Stimulated activated CD4-positive, alpha-beta T cell treated with anti-CD3 and anti-CD28 coated beads, Interleukin-1b, Interleukin-23, amount 100 ng/mL, for 1 hour (primary cell): ENCODE measurements at places on chromosomes 5 and 9.

DNA sequence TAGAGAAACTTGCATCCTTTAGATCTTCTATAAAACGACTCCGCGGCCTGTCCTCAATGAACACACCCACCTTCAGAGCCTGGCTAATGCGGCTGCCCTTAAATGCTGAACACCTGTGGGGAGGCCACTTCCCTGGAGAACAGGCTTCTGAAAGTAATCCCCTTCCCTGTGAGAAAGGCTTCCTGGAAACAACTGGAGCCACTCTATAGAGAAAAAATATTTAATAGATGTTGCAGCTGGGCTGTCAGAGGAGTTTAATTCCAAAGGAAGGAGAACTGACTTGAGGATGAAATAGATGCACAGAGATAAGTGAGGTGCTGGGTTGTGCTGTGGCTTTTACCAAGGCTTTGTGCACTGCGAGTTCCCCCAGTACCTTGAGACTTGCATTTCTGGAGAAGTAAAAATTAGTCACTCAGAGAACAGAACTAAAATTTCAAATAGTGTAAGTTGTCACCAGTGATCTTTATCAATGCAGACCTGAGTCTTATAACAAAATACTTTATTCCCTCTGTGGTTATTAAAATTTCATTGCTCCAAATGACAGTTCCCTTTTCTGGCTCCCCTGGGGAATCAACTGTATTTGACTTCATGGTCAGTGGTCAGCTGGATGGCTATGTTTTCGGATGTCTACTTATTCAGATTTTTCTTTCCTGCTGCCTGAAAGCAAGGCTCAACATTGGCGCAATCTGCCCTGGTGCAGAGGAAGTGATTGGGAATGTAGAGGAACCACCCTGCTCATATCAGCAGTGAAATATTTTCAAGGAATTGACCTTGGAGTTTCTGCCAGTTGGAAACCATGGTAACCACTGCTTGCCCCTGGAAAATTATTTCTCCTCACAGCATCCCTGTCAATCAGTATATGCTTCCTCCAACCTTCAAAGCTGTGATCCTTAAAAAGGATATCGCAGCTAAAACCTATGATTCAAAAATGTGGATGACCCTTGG lies 238.8 kb downstream of the SMARCA2 start:
- no peak for DNase-seq

DNA sequence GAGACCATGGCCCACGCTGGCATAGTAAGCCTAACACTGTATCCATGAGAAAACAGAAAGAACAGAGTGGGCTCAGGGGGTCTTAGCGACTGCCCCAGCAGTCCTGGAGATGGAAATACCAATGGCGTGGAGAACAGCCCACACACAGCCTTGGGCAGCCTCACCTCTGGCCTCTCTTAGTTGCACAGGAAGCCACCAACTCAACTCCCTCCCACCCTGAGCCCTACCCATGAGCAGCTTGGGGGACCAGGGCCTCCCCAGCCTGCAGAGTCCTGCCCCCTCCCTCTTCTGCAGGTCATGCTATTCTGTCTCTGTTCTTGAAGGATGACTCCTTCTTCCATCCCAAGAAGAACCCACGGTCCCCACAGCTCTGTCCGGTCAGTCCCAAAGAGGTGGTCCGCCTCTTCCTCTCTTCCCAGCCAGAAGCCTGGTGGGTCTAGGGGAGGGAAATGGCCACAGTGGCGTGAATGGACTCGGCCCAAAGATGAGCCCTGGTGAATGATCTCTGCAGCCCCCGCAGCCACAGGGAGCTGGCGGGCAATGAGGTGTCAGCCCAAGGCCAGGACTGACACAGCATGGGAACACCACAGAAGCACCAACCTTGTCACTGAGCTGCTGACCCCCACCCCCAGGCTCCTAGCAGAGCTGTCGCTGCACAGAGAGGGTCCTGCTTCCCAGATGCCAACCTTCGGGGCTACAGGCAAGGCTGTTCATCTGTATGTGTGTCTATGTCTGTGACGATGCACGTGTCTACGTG lies 131.2 kb downstream of the ROR2 start:
- no peak for DNase-seq

DNA sequence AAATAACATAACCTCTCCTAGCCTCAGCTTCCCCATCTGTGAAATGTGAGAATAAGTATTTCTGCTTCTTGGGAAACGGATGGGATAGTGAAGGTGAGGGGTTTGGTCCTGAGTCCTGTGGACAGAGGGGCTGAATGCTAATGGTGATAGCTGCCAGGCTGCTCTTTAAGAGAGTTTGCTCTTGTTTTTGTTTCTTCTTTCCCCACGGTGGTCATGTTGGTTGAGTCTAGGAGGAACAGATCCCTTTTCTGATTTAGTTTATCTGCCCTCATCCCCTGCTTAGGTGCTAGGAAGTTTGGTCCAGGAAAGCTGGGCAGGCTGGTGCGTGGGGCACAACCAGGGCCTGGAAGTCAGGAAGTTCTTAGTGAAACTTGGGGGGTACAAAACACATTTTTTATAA lies 7.7 kb upstream of the PITX1 start:
- DNase-seq = no peak

DNA sequence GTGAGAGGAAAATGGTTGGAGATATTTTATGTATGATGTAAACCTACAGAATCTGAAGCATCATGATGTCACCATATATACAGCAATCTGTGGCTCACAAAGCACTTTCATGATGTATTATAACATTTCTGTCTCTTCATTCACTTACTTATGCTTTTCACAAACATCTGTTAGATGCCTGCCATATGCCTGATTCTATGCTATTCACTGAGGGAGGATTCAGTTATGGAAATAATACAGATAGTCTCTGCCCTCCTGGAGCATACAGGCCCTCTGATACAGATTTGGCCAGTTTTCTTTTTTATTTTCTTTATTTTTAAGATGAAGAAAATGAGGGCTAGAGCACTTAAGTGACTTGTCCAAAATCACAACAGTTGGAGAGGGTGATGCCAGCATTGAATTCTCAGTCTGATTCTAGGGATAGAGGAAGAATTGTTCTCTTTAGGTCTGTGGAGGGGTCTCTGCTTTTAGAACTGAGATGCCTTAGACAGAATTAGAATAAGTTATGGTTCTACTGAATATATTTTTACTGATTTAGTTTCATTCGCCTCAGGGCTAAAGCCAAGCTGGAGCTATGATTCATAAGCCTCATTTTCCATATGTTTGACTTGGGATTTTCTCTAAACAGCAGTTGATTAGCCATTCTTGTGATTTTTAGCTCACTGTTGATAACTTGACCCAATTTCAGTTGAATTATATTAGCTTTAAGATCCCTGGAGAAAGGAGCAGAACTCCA lies 636.4 kb downstream of the PRELID2 start:
- DNase-seq = no peak

DNA sequence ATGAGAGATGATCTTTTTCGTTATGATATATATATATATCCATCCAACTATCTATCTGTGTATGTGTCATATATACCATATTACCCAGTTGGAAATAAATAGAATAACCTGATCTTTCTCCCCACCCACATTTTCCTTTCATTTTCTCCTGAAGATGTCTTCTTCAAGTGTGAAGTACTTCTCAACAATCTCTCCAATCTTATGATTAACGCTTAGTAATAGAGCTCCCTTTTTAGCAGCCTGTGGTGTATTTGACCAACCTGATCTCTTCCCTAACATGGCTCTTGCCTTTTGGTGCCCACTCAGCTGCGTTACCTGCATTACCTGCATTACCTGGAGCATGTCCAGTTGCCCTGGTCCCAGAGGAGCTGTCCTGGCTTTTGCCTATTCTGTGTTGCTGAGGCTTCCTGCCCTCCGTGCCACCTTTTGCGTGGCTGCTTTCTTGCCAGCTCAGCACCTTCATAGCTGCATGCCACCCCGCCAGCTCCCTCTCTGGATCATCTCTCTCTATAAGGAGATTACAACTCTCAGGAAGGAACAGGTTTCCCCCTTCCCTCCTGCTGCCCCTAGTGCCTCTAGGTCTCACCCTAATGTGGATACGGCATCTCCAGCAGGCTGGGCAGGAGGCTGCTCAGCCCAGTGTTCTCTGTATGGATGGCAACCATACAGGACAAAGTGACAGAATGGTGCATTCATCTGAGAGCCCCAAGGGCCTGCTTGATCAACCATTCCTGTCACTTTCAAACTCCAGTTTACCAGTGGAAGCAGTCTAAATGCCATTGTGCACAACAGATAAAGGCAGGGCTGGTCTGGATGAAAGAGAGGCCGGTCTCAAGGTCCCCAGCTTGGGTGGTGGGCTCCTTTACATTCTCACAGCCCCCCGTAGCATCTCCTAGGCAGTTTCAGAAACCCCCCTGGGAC lies 126.7 kb downstream of the GADD45G start:
- DNase-seq = no peak

GRCh38 chr9:133349965-133350616 lies 2.1 kb downstream of the RPL7A start:
- no peak for DNase-seq

GRCh38 chr5:132265336-132266030 lies 8.0 kb downstream of the PDLIM4 start:
- no peak for DNase-seq

GRCh38 chr5:32170303-32171151 lies 3.6 kb downstream of the GOLPH3 start:
- no peak for DNase-seq

- peak; percentile 12 for DNase-seq
These were observed 112.5 kb downstream of the WDR41 start for GRCh38 chr5:77379558-77380061.

GRCh38 chr5:81965524-81965923 lies 6.3 kb upstream of the ATG10 start:
- DNase-seq = no peak

GRCh38 chr9:113631137-113631765 lies 167.7 kb downstream of the RGS3 start:
- DNase-seq = no peak

GRCh38 chr5:19855031-19855430 lies 133.0 kb downstream of the CDH18 start:
- no peak for DNase-seq

DNA sequence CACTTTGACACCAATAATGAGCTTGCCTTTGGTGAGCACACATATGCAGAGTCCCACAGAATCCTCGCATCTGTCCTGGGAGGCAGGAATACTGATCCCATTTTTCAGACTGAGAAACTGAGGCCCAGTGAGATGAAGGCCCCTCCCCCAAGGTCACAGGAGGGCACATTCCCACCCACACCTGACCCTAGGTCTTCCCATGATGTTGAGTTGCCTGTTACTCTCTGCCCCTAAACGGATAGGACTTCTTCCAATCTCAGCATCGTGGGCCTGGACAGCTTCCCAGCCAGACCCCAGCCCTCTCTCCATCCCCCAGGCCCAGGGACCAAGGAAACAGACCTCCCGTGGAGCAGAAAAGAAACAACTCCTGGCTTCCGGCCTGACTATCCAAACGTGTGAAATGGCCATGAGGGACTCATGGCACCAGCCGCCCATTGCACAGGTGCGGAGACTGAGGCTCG lies 877 bp downstream of the SH3GLB2 start:
- no peak for DNase-seq

- no peak for DNase-seq
These were observed 58.6 kb upstream of the CTXN3 start for GRCh38 chr5:127590156-127590722.

- DNase-seq = no peak
These were observed 1.4 kb upstream of the PSIP1 start for GRCh38 chr9:15512204-15512603.

GRCh38 chr5:150780187-150780692 lies 1.7 kb downstream of the SMIM3 start:
- no peak for DNase-seq

- DNase-seq = no peak
These were observed 59.6 kb upstream of the IL17B start for GRCh38 chr5:149438711-149439132.

DNA sequence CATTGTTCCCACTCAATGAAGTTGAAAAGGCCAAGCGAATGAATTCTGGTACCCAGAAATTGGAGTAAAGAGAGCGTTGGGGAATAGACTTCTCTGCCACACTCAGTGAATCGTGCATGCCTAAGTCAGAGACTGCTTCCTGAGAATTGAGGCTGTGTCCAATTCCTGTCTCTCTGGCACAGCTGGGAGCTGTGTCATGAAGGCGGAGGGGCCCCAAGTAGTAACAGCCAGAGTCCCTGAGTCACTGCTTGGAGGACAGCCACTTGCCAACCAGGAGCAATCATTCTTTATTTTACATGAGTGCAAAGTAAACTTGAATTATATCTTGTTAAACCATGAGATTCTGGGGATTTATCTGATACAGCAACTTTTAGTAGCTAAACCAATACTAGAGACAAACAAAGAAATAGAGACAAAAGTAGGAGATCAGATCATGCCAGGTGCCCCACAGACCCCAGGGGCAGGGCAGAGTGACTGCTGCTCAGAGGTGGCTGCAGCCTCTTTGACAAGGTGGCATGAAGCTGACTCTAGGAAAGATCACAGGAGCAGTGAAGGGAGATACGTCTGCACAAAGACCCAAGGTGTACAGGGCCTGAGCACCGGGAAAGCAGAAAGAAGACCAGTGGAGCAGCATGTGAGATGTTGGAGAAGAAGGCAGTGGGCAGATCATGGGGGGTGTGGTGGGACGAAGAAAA lies 246.0 kb downstream of the GADD45G start:
- no peak for DNase-seq

DNA sequence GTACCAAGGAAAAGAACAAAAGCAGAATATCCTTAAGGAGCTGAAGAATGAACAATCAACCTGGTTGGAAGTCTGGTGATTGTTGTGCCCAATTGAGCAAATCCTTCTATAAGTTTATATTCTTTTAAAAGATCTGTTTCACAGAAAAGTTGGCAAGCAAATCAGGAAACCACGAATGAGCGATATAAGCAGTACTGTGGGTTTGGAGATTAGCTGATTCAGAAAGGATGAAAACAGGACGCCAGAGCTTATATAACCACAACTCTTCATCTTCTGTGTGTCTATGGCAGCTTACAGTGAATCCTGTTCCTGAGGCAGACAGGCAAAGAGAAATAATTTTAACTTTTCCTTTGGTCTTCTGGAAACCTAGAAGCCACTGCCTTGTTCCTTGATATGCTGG lies 61.7 kb downstream of the SLC38A9 start:
- no peak for DNase-seq

DNA sequence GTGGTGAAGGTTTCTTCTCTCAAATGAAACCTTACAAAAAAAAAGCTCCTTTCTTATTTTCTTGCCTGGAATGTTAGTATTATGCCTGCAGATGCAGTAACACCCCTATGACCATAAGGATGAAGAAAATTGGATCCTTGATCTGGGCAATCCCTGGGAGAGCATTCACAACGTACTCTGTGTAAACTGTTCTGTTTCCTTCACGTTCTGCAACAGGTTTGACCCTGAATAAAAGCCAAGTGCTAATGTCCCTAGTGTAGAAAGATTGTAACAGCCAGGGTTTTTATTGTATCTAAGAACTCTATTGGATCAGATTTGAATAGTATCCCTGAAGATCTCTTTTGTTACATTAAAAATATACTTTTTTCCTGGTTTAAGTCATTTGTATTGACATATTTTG lies 1639.6 kb upstream of the ACO1 start:
- no peak for DNase-seq
